ENCODE measurements at places on chromosomes 7 and 10.

DNA sequence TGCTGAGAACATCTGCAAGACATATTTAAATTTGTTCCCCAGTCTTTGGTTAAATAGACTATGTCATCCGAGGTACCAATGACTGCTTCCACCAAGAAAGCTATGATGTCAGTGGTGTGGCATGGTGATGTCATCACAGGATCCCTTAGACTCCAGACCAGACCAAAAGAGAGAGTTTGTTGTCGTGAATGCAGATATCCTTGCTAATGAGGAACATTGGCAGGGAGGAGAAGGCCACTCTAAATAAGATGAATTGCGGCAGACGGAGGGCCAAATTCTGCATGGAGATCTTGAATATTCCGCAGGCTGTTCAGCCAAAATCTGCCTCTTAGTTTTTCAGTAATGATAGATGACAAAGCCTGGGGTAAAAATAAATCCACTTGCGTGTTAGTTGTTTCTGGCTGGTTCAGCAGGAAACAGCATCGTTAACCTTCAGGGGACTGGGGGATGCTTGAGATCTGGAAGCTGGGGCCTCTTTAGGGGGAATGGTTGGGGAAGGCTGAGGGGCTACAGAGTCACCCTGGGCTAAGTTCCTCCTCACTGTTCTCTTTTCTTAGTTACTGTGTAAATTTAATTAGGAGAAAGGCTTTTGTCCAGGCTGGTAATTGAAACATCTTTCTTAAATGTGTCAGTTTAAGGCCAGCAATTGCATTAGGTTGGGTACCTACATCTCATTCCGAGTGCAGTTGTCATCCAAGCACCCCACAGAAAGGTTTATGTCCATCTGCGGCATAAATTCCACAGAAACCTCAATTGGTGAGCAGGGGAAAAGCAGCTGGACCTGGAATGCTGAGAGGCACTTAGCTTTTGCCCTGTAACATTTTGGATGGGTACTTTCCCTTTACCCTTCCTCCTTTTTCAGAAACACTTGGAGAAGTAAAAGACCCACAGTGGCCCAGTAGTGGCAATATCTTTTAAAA lies 11.6 kb upstream of the CAMK1D start:
- no peak for DNase-seq

DNA sequence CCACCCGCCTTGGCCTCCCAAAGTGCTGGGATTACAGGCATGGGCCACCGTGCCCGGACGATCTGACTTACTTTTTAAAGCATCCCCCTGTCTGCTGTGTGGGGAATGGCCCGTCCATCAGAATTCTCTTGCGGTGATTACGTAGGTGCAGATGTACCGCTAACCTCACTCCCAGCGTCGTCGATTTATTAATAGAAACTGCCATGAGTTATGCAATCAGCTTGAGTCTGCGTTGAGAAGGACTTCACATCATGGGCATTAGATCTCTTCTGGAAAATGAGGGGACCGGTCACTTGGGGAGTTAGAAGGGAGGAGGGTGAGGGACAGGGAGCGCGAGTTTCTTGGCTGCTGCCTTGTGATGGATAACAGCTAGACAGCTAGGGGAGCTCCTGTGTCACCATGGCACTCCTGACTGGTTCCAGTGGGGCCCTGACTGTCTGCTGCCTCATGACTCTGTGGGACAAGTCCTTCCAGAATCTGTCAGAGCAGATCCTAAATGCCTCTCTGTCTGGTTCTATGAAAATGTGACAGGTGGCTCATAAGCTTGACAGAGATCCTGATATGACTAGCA lies 35.2 kb downstream of the POR start:
- DNase-seq: no peak

- DNase-seq: no peak
Measured at GRCh38 chr10:58867683-58868082, 308.8 kb upstream of the PHYHIPL start.

DNA sequence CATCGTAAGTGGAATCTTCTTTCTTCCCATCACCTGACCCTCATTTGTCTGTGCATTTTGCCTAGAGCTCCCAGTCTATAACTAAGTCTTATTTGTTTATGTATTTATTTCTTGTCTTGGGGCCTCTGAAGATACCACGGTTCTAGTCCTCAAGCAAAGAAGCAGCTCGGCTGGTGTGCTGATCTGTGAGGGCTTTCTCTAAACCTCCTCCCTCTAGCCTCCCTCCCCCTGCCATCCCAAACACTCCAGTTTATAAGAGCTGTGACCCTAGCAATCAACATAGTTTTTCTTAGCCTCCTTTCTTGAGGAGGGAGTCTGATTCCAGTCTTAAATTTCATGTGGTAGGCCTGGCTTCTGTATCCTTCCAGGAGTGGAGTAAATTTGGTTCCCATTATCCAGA lies 15.7 kb upstream of the NDUFA5 start:
- DNase-seq: no peak

- DNase-seq: no peak
Measured at GRCh38 chr10:118807512-118808305, 52.9 kb upstream of the CACUL1 start.

DNA sequence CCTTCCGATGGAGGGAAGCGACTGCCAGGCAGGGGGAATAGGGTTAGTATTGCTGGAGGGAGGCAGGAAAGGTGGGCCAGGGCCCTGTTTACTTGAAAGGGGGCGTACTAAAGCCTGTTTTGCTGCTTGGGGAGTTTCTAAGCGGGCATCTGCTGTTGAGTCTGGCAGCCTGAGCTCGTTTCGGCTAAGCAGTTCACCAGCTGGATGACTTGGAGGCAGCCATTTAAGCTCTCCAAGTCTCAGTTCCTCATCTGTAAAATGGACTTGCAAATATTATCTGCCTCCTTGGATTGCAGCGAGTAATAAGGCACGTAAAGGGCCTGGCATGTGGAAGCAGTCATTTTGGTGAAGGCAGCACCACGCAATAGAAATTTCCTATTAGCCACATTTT lies 44.0 kb downstream of the LDB3 start:
- peak; percentile 16 for DNase-seq

DNA sequence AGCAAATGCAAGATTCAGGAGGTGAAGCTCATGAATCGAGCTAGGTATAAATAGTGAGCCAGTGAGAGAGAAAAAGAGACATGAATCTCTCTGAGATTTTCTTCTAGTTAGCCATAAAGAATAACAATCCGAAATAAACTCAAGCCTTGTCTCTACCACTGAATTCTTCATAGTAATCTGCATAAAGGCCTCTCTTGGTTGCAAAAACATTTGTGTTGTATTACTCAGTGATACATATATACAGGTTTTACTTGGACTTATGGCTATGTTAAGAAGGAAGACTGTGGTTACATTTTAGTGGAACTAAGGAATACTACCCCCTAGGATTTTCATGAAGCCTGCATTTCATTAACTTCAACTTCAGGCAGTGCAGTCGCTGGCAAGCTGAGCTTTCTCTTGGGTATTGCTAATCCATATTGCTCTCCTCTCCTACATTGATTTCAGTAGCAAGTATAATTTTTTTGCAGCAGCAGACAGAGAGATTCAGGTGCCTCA lies 72.7 kb upstream of the TRIL start:
- DNase-seq: no peak

GRCh38 chr10:70974351-70974901 lies 86.1 kb upstream of the PCBD1 start:
- peak; percentile 31 for DNase-seq

- DNase-seq: peak; percentile 61
Measured at GRCh38 chr10:102593074-102593803, 51.0 kb upstream of the TRIM8 start.

GRCh38 chr10:29669149-29669548 lies 34.4 kb upstream of the SVIL start:
- no peak for DNase-seq

DNA sequence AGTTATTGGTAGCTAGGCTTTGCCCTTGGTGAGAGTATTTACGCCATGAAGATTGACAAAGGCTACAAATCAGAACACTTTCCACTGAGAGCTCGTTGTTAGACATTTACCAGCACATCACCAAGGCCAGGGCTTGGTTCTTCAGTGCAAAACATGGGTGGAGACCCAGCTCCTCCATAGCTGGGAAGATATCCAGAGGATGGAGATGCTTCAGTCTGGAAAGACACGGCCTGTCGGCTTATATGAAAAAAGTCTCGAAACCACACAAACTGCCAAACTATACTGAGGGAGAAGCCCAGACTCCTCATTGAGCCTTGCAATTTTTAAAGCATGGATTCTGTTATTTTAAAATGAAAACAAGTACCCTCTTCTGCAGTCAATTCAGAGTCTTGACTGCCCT lies 83.4 kb upstream of the ANLN start:
- DNase-seq: no peak

DNA sequence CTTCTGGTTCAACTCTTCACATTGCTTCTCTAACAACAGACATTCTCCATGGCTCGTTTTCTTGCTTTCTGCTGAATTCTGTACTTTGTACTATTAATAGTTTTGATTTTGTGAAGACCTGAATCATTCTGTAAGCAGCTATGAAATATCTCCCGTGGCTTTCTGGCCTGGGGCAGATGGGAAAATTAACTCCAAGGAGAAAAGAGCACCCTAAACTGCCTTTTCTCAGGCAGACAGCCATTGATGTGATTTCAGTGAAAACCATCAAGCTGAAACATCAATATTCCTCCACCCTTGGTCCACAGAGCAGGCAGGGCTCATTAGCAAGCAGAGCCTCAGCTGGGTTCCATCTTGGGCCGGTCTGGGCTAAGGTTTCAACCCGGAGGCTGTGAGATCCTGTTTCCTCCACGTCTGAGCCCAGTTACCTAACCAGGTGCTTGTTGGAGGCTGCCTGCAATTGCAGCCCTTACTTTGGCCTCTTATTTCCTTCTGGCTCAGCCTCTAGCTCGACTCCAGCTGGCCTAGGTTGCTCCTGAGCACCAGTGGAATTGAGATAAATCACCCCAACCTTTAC lies 21.1 kb upstream of the EZH2 start:
- DNase-seq: no peak

- no peak for DNase-seq
Measured at GRCh38 chr7:78350391-78350790, 551.8 kb downstream of the PHTF2 start.

- DNase-seq: no peak
Measured at GRCh38 chr10:30722956-30723620, 93.5 kb upstream of the LYZL2 start.

GRCh38 chr10:49625411-49625810 lies 11.6 kb downstream of the CHAT start:
- no peak for DNase-seq

DNA sequence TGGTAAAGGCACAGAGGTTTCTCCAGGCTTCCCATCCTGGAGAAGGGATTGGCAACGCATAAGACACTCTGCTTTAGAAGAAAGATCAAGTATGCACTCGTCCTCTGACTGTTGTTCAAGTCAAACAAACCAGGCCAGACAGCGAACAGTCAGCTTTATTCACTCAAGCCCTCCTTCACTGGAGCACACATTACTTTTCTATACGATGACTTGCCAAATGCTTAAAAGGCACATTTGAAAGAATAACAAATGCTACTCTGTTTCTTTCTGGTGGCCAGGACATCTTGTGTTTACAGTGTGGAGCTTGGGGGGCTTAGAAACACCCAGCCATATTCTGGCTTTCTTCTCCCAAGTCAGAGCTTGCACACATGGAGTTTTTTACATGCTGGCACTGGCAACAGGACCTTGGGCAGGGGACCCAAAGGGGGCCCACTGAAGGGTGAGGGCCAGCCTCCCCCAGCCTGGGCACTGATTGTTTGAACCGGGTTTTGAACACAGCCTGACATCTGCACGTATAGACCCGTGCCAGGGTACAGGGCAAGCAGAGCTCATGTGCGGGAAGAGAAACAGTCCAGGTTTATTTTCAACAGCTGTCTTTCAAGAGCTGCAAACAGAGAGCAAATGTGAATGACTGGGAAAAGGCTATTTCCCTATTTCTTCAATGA lies 33.3 kb upstream of the FGFR2 start:
- no peak for DNase-seq

DNA sequence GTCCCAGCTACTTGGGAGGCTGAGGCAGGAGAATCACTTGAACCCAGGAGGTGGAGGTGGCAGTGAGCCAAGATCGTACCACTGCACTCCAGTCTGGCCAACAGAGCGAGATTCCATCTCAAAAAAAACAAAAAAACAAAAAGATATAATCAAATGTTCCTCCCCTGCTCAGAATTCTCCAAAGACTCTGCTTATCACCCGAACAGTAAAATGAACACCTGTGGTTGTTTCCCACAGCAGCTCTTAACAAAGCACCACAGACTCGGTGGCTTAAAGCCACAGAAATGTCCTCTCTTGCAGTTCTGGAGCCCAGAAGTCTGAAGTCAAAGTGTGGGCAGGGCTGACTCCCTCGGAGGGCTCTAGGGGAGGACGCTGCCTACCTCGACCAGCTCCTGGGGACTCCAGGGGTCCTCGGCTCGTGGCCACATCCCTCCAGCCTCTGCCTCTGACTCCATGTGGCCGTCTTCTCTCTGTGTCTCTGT lies 4.1 kb upstream of the INTS1 start:
- DNase-seq: no peak

GRCh38 chr10:110867807-110868465 lies 3.8 kb upstream of the PDCD4 start:
- DNase-seq: no peak

- DNase-seq: peak; percentile 94
Measured at GRCh38 chr10:6239213-6239991, 36.7 kb downstream of the PFKFB3 start.

DNA sequence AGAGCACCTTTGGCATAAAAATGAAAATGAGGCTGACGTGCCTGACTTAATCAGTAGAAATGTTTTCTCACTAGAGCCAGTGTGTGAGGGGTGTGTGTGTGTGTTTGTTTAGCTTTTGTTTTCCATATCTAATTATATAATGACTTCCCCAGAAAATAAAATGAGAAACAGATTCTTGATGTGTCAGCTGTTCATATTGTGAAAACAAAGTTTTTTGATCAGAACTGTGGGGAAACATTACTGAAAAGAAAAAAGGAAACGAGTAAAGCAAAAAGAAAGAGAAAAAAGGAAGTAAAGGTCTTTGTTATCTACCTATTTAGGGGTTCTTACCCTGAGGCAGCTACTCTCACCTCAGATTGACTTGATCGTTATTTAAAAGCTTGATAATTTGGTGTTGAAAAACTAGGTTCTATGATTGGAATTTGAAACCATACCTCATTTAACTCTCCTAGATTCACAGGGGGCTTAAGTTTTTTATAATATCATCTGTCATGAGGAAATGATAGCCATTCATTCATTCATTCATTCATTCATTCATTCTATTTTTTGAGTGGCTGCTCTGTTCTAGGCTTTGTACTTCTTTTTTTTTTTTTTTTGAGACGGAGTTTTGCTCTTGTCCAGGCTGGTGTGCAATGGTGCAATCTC lies 58.0 kb downstream of the CREM start:
- DNase-seq: no peak
